ENCODE measurements at places on chromosomes 1 and 21.

GRCh38 chr1:15028102-15028501, 125.4 kb upstream of the TMEM51 start:
- peak; percentile 5 for DNase-seq

DNA sequence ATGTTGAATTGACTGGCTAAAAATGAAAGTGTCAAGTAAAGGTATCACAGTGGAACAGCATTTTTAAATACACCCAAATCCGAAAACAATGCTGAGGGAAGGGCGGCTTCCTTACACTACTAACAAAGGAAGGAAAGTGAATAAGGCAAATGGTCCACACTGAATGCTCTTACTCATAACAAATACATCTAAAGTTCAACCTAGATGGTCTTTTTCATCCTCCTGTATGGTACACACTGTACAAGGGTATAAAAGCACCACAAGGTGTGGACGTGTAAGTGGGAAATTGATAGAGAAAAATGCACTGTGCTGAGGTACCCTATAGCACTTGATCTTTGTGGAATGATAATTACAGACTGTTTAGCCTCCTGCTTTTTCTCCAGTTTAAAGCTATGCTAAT, 7.1 kb upstream of the PALMD start:
- DNase-seq: no peak

- DNase-seq: no peak
Observed at GRCh38 chr1:59484096-59484495, 187.2 kb downstream of the FGGY start.

DNA sequence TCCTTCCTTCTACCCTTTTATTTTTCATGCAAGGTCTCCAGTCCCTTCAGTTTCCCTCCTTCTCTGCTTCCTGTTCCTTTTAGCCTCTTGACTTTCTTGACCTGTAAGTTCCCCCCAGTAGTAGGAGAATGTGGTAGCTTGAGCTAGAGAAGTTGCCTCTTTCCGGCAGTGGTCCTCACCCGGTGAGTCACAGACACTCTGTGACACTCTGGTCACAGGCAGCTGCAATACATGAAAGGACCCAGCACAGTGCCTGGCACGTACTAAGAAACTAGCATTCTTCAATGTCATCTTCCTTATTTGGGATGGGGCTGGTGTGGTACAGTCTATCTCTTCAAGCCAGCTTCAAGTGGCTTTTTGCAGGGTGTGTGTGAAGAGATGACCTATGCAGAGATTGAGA, 16.0 kb downstream of the PFKFB2 start:
- no peak for DNase-seq

DNA sequence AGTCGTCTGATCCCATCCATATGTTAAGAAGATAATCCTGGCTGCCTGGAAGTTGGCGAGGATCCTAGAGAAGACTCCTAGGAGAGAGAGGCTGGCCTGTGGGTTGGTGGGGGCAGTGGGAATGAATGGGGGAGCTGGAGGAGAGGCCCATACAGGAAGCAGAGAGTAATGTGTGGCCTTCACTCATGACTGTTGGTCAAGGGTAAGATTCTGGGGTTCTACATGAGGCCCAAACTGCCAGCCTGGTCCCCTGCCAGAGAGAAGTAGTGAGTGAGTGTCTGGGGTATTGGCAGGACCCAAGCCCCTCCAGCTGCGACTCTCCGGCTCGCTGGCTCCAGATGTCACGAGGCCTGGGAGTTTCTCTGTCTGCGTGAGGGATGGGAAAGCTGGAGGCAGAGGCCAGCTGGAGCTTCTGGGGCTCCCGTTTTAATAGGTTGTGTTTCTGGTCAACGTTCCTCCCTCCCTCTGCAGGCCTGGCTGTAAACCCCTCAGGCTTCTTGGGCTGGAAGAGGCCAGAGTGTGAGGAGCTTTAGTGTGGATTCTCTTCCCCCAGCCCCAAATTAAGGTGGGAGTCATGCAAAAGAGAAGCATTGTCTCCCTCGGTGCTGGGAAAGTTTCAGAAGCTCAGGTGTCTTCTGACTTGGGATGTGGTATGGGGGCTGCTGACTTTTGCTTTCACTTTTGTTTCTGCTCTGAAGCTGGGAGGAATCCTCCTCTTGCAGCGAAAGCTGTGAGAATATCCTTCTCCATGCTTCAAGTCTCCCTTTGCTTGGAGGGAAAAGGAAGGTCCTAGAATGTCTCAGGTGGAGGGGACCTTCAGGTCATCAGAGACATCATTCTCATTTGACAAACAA, 2.6 kb downstream of the TMEM51 start:
- DNase-seq: no peak

DNA sequence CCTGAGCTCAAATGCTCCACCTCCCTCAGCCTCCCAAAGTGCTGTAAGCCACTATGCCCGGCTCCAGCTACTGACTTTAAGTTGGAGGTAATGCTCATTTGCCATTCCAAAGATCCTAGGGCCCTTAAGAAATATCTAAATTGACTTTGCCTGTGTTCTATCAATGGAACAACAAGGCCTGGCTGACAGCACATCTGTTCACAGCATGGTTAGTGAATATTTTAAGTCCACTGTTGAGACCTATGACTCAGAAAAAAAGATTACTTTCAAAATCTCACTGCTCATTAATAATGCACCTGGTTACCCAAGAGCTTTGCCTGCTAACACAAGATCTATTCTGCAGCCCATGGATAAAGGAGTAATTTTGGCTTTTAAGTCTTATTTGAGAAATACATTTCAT, 3.5 kb upstream of the SSX2IP start:
- no peak for DNase-seq

DNA sequence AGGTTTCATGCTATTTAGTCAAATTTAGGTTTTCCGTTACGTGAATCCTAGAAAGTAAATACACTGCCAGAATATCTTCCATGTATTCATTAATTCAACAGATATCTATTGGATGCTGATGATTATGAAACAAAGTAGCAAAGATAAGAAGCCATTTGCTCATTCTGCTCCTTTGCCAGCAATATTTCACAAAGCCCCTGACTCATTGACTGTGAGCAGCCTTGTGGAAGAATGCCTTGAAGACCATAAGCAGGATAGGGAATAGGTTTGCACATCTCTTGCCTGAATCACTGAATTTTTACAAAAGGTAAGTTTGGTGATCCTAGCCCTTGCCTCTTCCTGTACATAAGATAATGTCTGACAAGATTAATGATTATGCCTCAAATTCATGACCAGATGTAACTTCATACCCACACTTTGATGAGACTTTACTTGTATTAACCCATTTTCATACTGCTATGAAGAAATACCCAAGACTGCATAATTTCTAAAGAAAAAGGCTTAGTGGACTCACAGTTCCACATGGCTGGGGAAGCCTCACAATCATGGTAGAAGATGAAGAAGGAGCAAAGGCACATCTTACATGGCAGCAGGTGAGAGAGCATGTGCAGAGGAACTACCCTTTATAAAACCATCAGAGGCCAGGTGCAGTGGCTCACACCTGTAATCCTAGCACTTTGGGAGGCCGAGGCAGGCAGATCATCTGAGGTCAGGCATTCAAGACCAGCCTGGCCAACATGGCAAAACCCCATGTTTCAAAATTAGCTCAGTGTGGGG, 1.6 kb upstream of the PIGK start:
- peak; percentile 51 for DNase-seq

DNA sequence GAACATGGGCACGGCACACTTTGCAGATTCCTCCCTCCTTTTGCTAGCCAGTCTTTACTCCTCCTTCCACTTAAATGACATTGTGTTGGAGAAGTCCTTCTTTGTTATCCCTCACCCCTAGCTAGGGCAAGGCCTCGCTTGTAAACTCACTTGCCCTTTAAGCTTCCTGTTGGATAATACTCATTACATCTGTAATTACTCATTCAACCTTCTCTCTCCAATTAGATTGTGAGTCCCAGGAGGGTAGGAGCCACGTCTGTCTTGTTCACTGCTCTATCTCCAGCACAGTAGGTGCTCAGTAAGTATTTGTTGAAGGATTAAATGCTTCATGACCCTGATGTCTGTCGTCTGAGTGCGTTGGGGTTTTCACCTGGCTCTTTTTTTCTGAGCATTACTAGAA, 98.7 kb upstream of the USP24 start:
- no peak for DNase-seq

DNA sequence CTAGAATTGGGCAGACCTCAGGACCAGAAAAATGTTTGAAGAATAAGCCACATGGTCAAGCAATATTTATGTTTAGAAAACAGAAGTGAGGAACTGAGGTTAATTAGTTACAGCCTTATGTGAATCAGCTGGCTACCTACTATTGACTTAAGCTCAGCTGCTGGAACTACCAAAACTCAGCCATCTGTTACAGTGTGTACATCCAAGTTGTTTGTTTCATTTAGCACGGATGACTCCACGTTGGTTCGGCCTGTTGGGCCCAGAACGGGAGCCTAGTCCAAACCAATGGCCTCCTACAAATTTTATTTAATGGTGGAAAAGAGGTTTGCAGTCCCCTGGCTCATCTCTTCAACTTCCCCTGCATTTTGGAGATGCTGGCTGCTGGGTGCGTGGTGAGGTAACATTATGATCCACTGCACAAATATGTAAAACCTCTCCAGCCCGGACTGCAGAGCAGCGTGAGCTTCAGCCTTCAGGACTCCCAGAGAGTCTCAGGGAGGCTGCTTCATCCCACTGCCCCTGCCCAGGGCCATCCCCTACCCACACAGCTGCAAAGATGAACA, 143.4 kb downstream of the ZZZ3 start:
- no peak for DNase-seq

DNA sequence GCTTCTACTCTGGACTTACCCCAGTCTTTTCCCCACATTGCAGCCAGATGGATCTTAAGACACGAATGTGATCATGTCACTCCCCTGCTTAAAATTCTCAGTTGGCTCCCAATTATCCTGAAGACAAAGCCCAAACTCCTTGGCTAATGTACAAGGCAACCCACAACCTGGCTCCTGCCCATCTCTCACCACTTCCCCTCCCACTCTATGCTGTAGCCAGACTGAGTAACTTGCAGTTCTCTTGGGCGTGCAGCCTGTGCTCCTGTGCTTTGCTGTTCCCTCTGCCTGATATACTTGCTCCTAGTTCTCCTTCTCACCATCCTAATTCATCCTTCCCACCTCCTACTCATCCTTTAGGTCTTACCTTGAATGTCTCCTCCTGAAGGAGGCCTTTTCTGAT, 56.2 kb downstream of the LGR6 start:
- no peak for DNase-seq

DNA sequence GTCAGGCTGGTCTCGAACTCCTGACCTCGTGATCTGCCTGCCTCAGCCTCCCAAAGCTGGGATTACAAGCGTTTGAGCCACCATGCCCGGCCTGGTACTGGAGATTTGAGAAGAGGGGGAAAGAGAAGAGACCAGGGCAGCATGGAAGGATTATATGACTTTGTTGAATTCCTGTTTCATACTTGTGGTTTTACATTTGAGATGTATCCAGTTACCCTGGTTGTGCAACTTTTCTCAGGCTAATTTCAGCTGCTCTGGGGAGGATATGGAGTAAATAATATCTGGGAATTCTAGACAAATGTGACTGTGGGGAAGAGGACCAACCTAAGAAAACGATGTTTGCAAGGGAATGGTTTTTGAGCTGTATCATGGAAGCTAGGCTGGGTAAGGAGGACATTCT, 89.5 kb upstream of the GREM2 start:
- no peak for DNase-seq

DNA sequence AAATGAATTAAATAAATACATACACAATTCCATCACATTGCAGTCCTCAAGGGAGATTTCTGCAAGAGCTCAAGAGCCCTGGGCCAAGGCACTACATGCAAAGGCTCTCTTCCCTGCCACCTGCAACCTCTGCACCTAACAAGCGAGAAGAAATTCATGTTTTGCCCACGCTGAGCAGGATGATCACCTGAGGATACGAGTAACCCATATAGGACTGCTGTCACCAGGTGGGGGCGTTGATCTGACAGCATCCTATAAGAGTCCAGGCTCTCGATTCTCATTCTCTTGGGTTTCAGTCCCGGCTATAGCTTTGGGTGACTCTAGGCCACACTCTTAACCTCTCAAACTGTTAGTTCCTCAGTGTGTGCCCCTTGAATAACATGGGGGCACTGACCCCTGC, 18.7 kb upstream of the SPOCD1 start:
- DNase-seq: no peak

DNA sequence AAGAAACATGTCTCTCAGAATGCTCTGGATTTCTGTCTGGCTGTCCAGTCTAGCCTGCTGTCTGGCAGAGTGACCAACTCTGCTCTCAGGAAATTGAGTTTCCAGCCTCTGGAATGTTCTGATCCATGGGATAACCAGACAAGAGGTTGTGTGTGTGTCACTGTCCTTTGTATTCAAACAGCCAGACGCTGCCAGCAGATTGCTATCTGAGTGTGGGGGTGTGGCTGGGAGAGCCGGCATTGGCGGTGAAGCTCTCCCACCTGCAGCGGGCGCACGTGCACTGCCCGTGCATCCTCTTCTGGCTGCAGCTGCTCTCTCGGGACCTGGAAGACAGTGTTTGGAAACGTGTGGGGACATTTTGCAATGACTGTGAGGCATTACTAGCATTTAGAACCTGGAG, 26.1 kb downstream of the PKP1 start:
- peak; percentile 61 for DNase-seq

DNA sequence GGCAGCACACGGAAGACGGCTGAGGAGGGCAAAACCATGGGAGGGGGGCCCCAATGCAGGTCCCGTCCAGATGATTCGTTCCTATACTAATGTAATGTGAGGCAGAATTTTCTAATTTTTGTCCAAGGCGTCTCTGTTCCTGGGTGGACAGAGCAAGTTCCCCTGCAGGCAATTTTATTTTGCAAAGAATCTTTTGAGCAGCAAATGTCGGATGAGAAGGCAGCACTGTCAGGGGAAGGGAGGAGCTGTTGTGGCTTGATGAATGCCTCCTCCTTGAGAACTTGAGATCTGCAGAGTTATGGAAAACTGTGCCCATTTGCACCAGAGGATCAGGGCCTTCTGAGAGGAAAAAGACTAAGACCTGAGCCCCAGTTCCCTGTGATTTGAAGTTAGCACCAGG, 17.3 kb downstream of the SLC1A7 start:
- DNase-seq: no peak

DNA sequence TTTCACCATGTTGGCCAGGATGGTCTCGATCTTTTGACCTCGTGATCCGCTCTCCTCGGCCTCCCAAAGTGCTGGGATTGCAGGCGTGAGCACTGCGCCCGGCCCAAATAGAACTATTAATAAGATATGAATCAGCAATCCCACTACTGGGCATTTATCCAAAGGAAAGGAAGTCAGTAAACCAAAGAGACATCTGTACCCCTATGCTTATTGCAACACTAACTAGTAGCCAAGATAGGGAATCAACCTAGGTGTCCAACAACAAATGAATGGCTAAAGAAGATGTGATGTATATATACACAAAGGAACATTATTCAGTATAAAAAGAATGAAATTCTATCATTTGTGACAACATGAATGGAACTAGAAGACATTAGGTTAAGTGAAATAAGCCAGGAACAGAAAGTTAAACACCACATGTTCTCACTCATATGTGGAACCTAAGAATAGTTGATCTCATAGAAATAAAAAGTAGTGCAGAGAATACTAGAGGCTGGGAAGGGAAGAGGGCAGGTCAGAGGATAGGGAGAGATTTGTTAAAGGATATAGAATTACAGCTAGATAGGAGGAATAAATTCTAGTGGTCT, 48.8 kb downstream of the XPR1 start:
- no peak for DNase-seq

DNA sequence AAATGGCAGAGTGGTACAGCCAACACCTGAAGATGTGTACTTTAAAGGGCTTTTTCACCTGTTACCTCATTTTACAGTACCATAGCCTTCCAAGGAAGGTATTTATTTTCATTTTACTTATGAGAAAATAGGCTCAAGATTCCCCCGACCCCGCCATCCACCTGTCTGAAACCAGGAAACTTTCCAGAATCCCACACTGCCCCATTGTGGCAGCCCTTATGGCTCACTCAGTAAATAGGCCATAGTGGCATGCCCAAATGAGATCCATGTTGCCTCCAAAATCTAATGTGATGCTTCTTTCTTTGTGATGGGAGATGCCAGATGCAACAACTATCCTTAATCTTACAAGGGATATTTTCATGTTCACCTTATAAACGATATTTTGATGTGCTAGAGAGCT, 97.8 kb downstream of the EBNA1BP2 start:
- no peak for DNase-seq
